Activated naive CD8-positive, alpha-beta T cell treated with anti-CD3 and anti-CD28 coated beads, Interleukin-2, amount 10 ng/mL, durations not matched to agents 7 days and 5 days (primary cell): ENCODE measurements at places on chromosomes 11 and 22. TPM values are rescaled to one million over a fixed set of nuclear protein-coding genes. Genes with fewer than 3 reads are reported as not detected.

DNA sequence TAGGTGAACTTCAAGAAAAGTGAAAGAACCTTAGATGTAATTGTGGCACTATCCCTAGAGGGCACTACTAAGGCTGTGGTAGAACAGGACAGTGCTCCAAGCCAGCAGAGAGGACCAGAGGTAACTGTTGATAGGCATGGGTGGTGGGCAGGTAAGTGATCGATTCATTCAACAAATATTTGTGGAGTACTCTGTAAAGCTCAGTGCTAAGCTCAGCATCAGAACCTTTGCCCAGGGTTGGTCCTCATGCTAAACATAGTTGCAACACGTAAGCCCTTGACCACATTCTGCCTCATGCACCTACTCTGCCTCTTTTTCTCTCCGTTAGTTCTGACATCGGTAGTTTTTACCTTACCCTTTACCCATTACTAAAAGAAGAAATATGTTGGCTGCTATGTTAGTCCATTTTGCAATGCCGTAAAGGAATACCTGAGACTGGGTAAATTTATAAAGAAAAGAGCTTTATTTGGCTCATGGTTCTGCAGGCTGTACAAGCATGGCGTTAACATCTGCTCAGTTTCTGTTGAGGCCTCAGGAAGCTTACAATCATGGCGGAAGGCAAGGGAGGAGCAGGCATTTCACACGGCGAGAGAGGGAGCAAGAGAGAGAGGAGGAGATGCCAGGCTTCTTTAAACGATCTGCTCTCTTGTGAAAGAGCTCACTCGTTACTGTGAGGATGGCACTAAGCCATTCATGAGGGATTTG, 18.4 kb upstream of the NNMT start:
- DNase-seq, result no peak

GRCh38 chr11:69504127-69504526, 22.7 kb downstream of the LINC01488 start:
- DNase-seq, result no peak

DNA sequence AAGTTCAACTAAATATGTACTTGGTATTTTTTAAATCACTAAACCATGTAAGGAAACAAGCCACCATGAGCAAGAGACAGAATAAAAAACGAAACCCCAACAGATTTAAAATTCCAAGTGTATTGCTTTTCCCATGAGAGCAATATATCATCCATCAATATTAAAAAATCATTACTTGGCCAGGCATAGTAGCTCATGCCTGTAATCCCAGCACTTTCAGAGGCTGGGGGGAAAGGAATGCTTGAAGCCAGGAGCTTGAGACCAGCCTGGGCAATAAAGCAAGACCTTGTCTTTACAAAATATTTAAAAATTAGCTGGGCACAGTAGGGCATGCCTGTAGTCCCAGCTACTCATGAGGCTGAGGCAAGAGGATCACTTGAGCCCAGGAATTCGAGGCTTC, 190.8 kb downstream of the TTC28 start:
- no peak for DNase-seq

DNA sequence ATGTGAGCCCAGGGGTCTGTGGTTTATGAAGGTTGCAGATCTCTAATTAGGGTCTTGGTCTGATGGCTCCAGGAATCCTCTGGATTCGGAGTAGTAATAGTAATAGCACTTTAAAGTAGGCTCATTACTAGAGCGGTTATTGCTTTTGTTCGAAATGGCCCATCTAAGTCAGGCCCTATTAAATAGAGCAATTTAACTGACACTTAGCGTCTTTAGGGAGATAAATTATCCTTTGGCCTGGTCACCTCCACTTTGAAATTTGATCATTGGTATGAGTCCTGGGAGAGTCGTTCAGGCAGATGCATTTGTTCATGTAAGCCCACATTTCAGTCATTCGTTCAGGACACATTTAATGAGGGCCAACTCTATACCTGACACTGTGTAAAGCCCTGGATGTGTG, 54.8 kb downstream of the LDLRAD3 start:
- DNase-seq, result no peak

GRCh38 chr22:28316014-28316413, 363.6 kb downstream of the TTC28 start:
- no peak for DNase-seq

- DNase-seq, result no peak
These were observed 105.8 kb downstream of the GAB2 start for GRCh38 chr11:78311702-78312371.

DNA sequence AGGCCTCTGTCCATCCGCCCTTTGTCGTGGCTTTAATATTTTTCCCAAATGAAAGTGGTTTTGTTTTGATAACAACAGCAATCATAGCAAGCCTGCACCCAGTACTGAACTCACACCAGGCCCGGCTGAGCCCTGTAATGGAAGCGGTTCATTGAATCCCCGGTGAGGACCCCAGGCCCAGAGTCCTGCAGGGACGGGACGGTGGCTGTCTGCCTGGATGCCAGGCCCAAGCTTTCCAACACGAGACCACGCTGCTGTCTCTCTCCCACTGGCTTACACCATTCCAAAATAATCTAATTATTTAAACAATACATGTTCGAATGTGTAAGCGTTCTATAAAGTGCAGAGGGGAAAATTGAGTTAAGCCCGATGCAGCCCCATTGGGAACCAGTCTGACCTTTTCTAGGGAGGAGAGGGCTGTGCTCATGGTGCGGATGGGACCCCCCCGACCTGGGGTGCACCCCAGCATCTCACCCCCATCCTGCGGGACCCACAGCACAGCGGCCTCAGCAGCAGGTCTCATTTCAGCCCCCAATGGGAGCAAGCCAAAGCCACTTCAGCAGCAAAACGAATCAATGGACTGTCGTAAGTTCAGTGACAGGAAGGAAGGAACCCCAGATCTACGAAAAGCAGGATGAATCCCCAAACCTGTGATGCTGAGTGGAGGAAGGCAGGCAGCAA, 1046.9 kb downstream of the BRD1 start:
- DNase-seq, result no peak

GRCh38 chr11:103546236-103546635, 437.0 kb downstream of the DYNC2H1 start:
- no peak for DNase-seq

GRCh38 chr11:69091638-69092165, 43.0 kb downstream of the TPCN2 start:
- DNase-seq, result no peak

DNA sequence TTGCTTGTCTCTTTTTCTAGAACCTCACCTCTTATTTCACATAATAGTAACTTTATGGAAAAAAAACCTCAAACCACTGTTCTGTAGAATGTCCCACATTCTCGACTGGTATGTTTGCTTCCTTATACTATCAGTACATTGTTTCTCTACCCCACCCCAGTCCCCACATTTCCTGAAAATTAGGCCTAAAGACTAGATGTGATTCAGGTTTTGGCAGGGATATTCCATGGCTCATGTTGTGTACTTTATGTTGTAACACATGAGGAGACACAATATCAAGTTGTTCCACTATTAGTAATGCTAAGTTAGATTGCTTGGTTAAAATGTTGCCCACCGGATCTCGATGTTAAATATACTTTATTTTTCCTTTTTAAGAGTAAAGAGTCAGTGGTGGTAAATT, 34.7 kb downstream of the DDIAS start:
- DNase-seq, result no peak

DNA sequence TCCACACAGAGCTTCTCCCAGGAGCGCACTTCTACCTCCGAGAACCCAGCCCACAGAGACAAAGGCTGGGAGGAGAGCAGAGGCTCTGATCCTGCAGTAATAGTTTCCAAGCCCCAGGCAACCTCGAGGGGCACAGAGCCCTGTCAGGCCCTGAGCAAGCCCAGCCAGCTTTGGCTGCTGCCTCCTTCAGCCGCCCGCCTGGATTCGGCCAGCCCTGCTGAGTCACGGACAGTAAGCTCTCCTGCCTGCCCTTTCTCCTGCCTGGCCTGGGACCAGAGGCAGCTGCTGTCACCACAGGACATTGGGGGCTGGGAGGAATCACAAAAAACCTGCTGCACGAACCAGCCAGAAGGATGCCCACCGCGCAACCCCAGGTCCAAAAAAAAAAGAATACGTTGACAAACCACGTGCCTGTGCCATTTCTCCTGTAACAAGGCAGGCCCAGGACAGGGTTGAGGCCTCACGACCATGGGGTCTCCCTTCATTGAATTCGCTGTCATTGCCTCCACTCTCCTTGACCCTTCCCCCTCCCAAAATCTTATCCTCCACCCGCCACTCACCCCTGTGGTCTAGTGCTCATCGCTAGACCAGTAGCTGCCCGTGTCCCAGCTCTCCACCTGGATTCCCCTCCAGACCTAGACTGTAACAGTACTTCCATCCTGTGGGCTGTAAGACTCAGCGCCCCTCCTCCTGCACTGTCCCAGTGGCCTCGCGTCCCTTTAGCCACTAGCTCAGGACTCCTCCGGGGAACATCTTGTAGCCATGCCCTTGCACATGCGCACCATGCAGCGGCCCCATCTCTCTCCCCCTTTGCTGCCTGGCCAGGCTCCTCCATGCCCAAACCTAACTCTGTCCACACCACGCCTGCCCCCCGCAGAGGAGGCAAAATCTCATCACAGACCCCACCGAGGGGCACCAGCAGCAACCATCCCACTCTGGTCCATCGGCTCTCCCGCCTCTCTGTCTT, 7.4 kb upstream of the SLC22A12 start:
- no peak for DNase-seq

- no peak for DNase-seq
These were observed 286.5 kb upstream of the MTNR1B start for GRCh38 chr11:92682952-92683351.

DNA sequence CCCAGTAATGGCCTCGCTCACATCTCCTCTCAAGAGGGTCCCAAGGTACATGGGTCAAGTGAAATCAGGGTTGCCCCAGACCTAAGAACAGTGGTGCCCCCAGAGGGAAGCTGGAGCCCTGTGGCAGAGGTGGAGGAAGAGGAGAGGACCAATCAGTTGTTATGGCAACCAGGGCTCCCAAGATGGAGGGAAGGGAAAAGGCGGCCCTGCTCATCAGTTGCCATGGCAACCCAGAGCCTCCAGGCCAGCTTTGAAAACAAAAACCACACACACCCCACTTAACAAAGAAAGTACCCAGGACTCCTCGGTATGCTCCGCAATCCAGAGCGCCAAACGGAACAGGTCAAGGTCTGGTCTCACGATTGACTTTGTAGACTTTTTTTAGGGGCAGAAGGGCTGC, 53.5 kb upstream of the SLC35C1 start:
- DNase-seq, result no peak

GRCh38 chr11:45212566-45213315, 66.3 kb downstream of the PRDM11 start:
- DNase-seq, result no peak

Gene ALDH3B1
- 0.45 TPM for total RNA-seq

Gene DDX25
- not detected for total RNA-seq

Gene MTFP1
- total RNA-seq, result 63.3 TPM

Gene TMEM86A
- total RNA-seq, result 1.4 TPM

Gene KIF18A
- 21.6 TPM for total RNA-seq

Gene LRRC75B
- total RNA-seq, result 2.2 TPM
